ENCODE measurements at places on chromosomes 7 and 10. TPM values are rescaled to one million over a fixed set of nuclear protein-coding genes. Genes with fewer than 3 reads are reported as not detected.

The LRRN3 gene
- 84.6 TPM for polyA plus RNA-seq

The DBNL gene
- 69.3 TPM for polyA plus RNA-seq

The FEZF1 gene
- not detected for polyA plus RNA-seq

The TMEM178B gene
- polyA plus RNA-seq, result 0.46 TPM

The ARHGAP22 gene
- 1.6 TPM for polyA plus RNA-seq

The ODAD2 gene
- polyA plus RNA-seq, result 0.68 TPM

The SLC26A5 gene
- 0.12 TPM for polyA plus RNA-seq

The PARG gene
- polyA plus RNA-seq, result 22.1 TPM

The HTR5A gene
- polyA plus RNA-seq, result not detected

The OR9A2 gene
- polyA plus RNA-seq, result not detected

The GPR37 gene
- polyA plus RNA-seq, result 15.9 TPM

The PLXDC2 gene
- 10.3 TPM for polyA plus RNA-seq

The MYH16 gene
- 0.09 TPM for polyA plus RNA-seq

The CFAP43 gene
- 1.9 TPM for polyA plus RNA-seq

The ACSM6 gene
- polyA plus RNA-seq, result not detected

The CLRN3 gene
- not detected for polyA plus RNA-seq

The DGKI gene
- polyA plus RNA-seq, result 61.4 TPM

The CLIP2 gene
- 11.1 TPM for polyA plus RNA-seq

The UCMA gene
- not detected for polyA plus RNA-seq

The NPFFR1 gene
- 0.06 TPM for polyA plus RNA-seq

The BICC1 gene
- polyA plus RNA-seq, result 7.2 TPM

The COL28A1 gene
- polyA plus RNA-seq, result 0.70 TPM

The SPDYE2 gene
- polyA plus RNA-seq, result 8.5 TPM

The AOC1 gene
- polyA plus RNA-seq, result not detected

The MRLN gene
- not detected for polyA plus RNA-seq

The WNT16 gene
- polyA plus RNA-seq, result not detected

The NPC1L1 gene
- not detected for polyA plus RNA-seq

The NKX1-2 gene
- not detected for polyA plus RNA-seq

The STEAP1 gene
- polyA plus RNA-seq, result not detected

The ITGB1 gene
- polyA plus RNA-seq, result 321 TPM

The SUN3 gene
- polyA plus RNA-seq, result 1.7 TPM

The TSPAN33 gene
- polyA plus RNA-seq, result 15.6 TPM

The CCNY gene
- polyA plus RNA-seq, result 79.9 TPM

Data from cardiac muscle cell (in vitro differentiated cells and primary cell).